ENCODE measurements at places on chromosomes 11 and 22. TPM values are rescaled to one million over a fixed set of nuclear protein-coding genes. Genes with fewer than 3 reads are reported as not detected.

DNA sequence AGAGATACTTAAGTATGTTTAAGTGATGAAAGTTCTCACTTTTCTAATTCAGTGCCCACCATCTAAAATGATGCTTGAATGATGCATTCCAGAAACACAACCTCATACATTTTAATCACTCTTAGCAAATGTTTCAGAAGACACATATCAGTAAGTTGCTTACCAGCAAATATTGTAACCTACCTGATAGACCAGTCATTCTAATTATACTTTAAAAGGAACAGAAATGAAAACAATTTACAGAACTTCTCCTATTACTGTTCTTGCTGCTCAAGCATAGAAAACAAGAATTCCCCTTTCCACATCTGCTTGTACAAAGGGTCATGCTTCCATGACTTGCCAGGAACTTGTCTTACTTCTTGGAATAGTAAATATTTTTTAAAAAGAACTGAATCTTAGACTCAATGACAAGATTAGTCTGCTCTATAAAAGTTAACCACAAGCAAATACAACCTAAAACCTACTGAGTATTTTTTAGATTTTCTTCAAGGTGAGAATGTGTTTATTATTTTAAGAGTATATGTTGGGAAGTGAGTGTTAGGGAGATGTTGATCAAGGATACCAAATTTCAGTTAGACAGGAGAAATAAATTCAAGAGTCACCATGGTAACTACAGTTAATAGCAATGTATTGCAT lies 82.0 kb upstream of the SC5D start:
- H3K27me3 ChIP-seq: no peaks in the 10 kb centered on the region
- no peak overlapping the region for H3K4me3 ChIP-seq
- no peak for DNase-seq

DNA sequence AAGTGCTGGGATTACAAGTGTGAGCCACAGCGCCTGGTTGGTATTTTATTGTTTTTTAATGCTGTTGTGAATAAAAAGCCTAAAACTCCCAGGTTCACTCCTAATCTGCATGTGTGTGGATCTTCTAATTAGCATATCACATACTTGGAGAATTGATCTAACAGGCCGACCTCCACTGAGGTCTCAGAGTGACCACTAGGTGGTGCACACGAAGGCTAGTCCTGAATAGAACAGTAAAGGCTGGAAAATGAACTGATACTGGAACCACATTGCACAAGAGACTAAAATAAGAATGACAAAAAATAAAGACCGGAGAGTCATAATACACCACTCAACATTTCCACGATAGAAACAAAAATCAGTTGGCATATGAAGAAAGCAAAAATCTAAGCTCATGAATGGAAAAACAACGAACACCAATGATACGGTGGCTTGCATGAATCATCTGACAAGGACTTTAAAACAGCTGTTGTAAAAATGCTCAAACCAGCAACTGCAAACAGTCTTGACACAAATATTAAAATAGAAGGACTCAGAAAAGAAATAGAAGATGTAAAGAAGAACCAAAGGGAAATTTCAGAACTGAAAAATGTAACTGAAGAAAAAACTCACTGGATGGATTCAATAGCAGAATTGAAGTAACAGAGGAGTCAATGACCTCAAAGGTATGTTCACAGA lies 19.2 kb downstream of the PIM3 start:
- DNase-seq: peak; percentile 44
- no peak overlapping the region for H3K4me3 ChIP-seq
- peaks cover 2% of the 10 kb centered on the region for H3K36me3 ChIP-seq
- H3K27ac ChIP-seq: no peak overlapping the region
- H3K4me1 ChIP-seq: no peaks in the 10 kb centered on the region
- peaks cover 2% of the 10 kb centered on the region for H3K27me3 ChIP-seq

- no peaks in the 10 kb centered on the region for H3K36me3 ChIP-seq
- DNase-seq: no peak
- H3K4me1 ChIP-seq: peaks cover 4% of the 10 kb centered on the region
- no peak overlapping the region for H3K4me3 ChIP-seq
- no peak overlapping the region for H3K27ac ChIP-seq
Observed at GRCh38 chr11:34680206-34680605, 59.3 kb downstream of the EHF start.

- no peaks in the 10 kb centered on the region for H3K4me1 ChIP-seq
- no peak overlapping the region for H3K4me3 ChIP-seq
- no peak overlapping the region for H3K27ac ChIP-seq
- no peaks in the 10 kb centered on the region for H3K27me3 ChIP-seq
- no peak for DNase-seq
- H3K36me3 ChIP-seq: no peaks in the 10 kb centered on the region
Observed at GRCh38 chr11:10716122-10716521, 22.6 kb upstream of the IRAG1 start.

- H3K4me3 ChIP-seq: no peak overlapping the region
- DNase-seq: no peak
- H3K4me1 ChIP-seq: no peaks in the 10 kb centered on the region
- H3K36me3 ChIP-seq: peaks cover 10% of the 10 kb centered on the region
Observed at GRCh38 chr22:32808038-32808445, 6.5 kb downstream of the TIMP3 start.

DNA sequence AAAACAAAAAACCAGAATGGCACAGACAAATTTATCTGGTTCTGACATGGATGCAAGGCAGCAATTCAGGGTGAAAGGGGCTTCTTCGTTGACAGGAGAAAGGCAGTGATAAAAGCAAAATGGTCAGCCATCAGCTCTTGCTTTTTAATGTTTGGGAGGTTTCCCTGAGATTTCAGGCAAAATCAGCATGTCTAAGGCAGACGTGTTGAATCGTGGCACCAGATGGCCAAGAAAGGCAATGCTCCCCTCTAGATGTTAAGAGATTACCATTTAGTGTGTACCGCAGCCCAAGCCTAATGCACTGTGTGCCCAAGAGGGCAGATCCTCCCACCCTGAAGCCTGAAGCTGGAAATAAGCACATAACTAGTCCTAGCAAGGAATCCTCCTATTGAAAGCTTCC lies 88.8 kb upstream of the GALNT18 start:
- no peaks in the 10 kb centered on the region for H3K4me1 ChIP-seq
- no peak overlapping the region for H3K27ac ChIP-seq
- DNase-seq: no peak
- H3K36me3 ChIP-seq: no peaks in the 10 kb centered on the region

GRCh38 chr22:49439373-49439772 lies 388.3 kb downstream of the BRD1 start:
- H3K4me1 ChIP-seq: no peaks in the 10 kb centered on the region
- H3K36me3 ChIP-seq: no peaks in the 10 kb centered on the region
- H3K27me3 ChIP-seq: no peaks in the 10 kb centered on the region
- H3K4me3 ChIP-seq: no peak overlapping the region
- no peak overlapping the region for H3K27ac ChIP-seq

- no peak overlapping the region for H3K4me3 ChIP-seq
- H3K4me1 ChIP-seq: peaks cover 5% of the 10 kb centered on the region
Observed at GRCh38 chr11:75557666-75558494, 4.2 kb upstream of the SERPINH1 start.

DNA sequence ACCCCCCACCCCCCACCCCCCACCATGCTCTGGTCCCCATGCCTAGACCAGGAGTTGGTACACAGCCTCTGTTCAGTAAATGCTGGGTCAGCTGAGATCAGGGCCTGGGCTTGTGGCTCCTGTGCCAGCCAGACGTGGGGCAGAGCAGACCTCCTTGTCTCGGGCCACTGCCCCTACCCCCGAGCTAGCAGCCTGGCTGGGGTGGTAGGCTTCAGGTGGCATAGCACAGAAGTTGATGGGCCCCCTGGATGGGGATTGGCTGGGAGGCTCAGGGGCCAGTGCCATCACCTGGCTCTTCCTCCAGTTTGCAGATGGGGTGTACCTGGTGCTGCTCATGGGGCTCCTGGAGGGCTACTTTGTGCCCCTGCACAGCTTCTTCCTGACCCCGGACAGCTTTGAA lies 139.9 kb downstream of the PARVA start:
- H3K4me1 ChIP-seq: no peaks in the 10 kb centered on the region
- no peak overlapping the region for H3K27ac ChIP-seq
- no peaks in the 10 kb centered on the region for H3K27me3 ChIP-seq
- H3K4me3 ChIP-seq: no peak overlapping the region
- no peak for DNase-seq

DNA sequence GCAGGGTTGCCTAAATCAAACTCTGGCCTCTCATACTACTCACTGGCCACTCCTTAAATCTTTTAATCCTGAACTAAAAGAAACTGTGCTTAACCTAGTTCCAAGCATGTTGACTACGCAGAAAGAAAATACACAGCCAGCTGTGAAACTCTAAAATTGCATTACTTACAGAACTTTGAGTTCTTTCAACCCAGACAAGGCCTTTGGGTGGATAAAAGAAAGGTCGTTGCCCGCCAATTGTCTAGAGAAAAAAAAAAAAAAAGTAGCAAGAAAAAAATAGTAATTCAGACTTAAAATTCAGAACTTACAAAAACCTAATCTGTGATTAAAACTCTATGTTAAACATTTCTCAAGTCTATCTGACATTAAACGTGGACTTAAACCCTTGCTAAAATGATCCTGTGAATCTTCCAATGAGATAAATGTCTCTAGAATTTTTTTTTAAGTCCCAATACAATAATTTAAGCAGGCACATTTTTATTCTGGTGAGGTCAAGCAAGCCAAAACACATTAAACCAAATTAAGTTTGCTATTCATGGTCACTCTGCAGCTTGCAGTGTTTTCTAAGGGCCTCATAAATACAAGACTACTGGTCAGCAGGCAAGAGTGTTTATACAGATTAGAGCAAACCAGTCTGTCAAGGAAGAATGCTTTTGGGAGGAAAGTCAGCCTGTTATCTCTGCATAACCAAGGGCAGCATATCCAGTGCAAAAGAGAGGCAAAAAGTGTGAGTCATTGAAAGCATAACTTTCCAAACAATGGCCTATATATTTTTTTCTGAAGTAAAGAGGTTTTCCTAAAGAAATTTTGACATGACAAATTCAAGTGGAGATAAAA lies 29.5 kb upstream of the CCDC34 start:
- peaks cover 2% of the 10 kb centered on the region for H3K36me3 ChIP-seq
- no peaks in the 10 kb centered on the region for H3K27me3 ChIP-seq
- peaks cover 17% of the 10 kb centered on the region for H3K4me1 ChIP-seq
- H3K27ac ChIP-seq: no peak overlapping the region
- no peak overlapping the region for H3K4me3 ChIP-seq

- no peak overlapping the region for H3K27ac ChIP-seq
- peaks cover 4% of the 10 kb centered on the region for H3K36me3 ChIP-seq
- no peaks in the 10 kb centered on the region for H3K27me3 ChIP-seq
- peaks cover 11% of the 10 kb centered on the region for H3K4me1 ChIP-seq
- DNase-seq: no peak
Observed at GRCh38 chr11:9862981-9863380, 199.1 kb downstream of the SWAP70 start.

The DYNC2H1 gene
- 13.2 TPM for total RNA-seq

The IL10RA gene
- total RNA-seq: not detected

The HOATZ gene
- not detected for total RNA-seq

The PIH1D2 gene
- total RNA-seq: 1.4 TPM
